ENCODE measurements at places on chromosomes 11 and 22.

- no peaks in the 10 kb centered on the region for H3K4me1 ChIP-seq
- no peaks in the 10 kb centered on the region for H3K36me3 ChIP-seq
- DNase-seq = peak; percentile 3
- H3K4me3 ChIP-seq = no peak overlapping the region
- H3K27ac ChIP-seq = no peak overlapping the region
These were observed 96.1 kb upstream of the THY1 start for GRCh38 chr11:119518746-119519730.

DNA sequence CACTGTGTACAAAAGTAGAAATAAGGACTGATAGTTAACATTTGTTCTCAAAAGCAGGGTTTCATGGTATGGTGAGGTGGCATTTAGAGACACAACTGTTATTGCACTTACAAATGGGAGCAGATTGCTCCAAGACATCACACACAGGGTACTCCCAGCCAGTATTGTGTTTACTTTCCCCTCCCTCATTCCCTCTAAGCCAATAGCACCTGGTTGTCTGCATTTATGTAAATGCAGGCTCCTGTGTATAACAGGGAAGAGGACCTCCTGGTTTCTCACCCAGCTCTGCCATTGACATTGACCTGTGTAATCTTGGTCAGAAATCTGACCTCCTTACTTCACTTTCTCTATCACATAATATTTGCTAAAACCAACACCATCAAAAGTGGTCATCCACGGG is 154.4 kb downstream of the NAV2 start:
- no peak overlapping the region for H3K4me3 ChIP-seq
- no peaks in the 10 kb centered on the region for H3K27me3 ChIP-seq
- no peaks in the 10 kb centered on the region for H3K4me1 ChIP-seq
- no peak for DNase-seq
- H3K27ac ChIP-seq = no peak overlapping the region

DNA sequence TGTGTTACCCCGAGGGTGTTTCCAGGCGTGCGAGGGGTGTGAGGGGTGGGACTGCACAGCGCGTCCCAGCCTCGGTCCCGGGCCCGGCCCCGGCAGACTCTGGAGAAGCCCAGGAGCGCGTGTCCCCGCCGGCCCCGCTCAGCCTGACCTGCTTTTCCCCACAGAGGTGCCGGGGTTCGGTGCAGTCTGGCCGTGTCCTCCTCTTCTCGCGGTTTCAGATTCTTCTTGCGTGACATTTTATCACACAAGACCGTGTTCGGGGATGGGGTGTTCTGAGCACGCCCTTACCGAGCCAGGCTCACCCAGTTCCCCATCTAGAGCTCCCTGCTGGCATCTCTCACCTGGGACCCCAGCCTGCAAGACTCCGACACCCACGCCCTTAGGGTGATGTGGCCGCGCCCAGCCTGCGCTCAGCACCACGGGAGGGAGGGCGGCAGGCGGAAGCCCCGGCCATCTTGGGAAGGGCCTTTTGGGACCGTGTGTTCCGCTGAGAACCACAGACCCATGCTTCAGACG is 775.6 kb downstream of the BRD1 start:
- H3K4me1 ChIP-seq = no peaks in the 10 kb centered on the region
- peak; percentile 74 for DNase-seq
- no peak overlapping the region for H3K27ac ChIP-seq
- peak overlapping the region; percentile 55 for H3K4me3 ChIP-seq
- H3K27me3 ChIP-seq = no peaks in the 10 kb centered on the region

DNA sequence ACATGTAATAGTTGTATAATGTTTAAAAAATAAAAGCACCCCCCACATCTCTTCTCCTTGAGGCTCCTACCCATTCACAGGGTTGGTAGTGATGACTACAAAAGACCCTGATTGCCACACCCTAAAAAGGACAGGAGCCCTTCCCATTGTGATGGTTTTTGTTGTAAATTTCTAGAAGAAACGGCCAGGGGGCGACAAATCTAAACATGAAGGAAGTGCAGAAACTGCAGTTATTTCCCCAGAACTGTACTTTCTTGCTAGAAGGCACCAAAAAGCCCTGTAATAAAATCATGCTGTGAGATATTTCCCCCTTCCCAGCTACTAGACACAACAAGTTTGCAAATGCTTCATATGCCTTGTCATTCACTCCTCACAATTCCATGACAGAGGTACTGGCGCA is 10.8 kb downstream of the PRR5L start:
- no peaks in the 10 kb centered on the region for H3K36me3 ChIP-seq
- no peaks in the 10 kb centered on the region for H3K4me1 ChIP-seq
- DNase-seq = no peak
- no peak overlapping the region for H3K4me3 ChIP-seq

DNA sequence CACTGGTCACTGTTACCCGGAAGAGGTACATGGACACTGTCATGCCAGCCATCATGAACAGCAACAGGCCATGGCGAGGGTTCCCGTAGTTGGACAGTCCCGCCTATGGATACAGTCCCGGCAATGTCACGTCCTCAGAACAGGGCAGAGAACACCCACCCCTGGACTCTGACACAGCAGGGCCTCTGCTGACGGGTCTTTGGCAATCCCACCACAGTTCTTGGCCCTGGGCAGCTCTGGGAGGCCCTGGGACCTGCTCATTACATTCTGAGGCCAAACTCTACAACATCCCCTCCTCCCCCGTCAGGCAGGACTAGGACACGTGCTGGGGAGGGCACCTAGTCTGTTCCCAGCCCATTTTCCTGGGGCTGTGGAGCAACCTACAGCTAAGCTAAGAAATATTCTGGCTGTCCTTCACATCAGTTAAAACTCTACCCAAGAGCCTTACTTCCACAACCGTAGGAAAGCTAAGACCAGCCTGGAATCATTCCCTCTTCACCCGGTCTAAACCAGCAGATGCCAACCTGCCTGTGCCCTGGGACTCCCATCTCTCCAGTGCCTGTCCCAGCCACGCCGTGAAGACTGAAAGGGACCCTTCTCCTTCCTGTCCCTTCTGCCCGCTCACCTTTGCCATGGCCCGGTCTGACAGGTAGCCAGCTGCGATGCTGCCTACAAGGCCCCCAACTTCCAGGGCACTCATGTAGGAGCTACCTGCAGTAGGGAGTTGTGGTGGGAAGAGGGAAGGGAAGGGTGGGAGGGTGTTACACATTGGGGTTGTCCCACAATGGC is 4.5 kb downstream of the SLC37A4 start:
- H3K36me3 ChIP-seq = peaks cover 9% of the 10 kb centered on the region
- DNase-seq = no peak
- peak overlapping the region; percentile 12 for H3K4me3 ChIP-seq
- peak overlapping the region; percentile 20 for H3K27ac ChIP-seq
- H3K4me1 ChIP-seq = peaks cover 50% of the 10 kb centered on the region

DNA sequence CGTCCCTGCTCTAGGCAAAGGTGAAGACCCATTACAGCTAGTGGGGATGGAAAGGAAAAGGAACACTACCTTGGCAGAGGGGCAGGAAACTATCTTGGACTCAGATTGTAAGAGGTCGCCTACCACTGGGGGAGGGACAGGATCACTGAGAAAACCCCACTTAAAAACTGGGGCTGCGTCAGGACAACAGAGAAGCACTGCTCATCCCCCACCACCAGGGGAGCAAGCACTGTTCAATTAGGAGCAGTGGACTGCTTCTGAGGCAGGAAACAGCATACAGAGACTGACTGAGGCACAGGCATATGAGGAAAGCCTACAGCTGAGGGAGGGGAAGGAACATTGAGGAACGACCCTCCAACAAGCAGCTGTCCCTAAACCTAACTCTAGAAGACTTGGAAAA is 20.8 kb upstream of the DLAT start:
- no peak overlapping the region for H3K27ac ChIP-seq
- no peaks in the 10 kb centered on the region for H3K4me1 ChIP-seq
- no peak overlapping the region for H3K4me3 ChIP-seq
- no peak for DNase-seq
- no peaks in the 10 kb centered on the region for H3K27me3 ChIP-seq
- H3K36me3 ChIP-seq = peaks cover 21% of the 10 kb centered on the region

GRCh38 chr11:33197915-33198727 is 36.8 kb upstream of the CSTF3 start:
- no peak for DNase-seq
- no peaks in the 10 kb centered on the region for H3K36me3 ChIP-seq
- no peaks in the 10 kb centered on the region for H3K27me3 ChIP-seq

DNA sequence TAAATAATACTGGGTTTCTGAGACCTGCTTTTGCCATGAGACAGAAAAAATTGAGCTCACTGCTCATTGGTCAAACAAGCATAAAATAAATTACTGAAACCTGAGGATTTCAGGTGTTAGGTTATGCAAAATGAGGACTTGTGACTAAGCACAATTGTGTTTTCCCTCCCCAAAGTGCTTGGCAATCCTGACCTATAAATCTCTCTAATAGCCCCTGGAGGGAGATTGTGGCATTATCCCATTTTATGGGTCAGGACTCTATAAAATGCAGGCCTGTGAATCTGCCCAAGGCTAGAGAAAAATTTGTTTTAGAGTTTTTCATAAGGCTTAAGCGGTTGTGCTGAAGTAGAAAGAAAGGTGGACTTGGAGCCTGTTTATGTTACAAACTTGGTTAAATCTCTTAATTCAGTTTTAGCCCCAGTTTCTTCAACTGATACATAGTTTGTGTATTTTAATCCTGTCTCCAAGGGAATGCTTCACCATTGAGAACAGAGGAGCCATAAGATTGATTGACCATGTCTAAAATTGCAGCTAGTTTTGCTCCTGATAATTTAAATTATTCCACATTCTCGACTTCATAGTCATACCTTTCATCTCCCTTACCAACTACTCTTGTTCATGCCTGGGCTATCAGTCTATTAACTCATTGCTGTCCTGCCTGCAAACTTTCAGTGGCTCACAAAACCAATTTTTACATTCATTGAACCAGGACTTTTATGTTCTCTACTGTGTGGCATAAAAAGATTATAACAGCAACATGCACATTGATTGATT is 63.6 kb upstream of the LRRC4C start:
- H3K27me3 ChIP-seq = no peaks in the 10 kb centered on the region
- no peaks in the 10 kb centered on the region for H3K4me1 ChIP-seq
- H3K27ac ChIP-seq = no peak overlapping the region
- no peak overlapping the region for H3K4me3 ChIP-seq
- no peak for DNase-seq
- no peaks in the 10 kb centered on the region for H3K36me3 ChIP-seq

GRCh38 chr11:67997475-67997921 is 6.4 kb downstream of the UNC93B1 start:
- peak; percentile 61 for DNase-seq
- H3K36me3 ChIP-seq = no peaks in the 10 kb centered on the region
- no peaks in the 10 kb centered on the region for H3K27me3 ChIP-seq
- H3K4me3 ChIP-seq = no peak overlapping the region
- no peak overlapping the region for H3K27ac ChIP-seq
- no peaks in the 10 kb centered on the region for H3K4me1 ChIP-seq

DNA sequence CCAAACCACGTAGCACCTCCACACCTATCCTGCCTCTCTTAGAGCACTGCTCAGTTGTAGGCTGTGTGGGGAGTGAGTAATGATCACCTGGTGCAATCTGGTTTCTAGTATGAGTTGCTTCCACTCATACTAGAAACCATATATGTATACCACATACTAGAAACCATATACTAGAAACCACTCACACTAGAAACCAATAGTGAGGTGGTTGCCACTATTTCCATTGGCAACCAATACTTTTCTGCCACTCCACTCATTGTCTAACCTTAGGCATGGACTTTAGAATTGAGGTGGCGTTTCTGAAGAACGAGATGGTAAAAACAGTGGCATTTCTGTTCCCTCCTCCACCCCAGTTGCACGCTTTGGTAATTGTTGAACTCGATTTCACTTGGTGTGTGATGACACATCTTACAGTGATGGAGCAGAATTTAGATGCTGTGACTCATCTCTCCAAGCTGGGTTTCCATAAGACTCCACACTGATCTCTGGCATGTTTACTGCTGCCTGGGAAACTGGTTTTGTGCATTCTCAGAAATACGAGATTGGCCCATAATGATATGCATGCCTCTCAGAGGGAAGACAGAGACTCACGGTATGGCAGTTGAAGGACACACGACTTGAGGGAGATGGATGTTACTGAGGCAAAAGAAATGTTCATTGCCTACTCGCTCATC is 82.9 kb downstream of the KIRREL3 start:
- no peaks in the 10 kb centered on the region for H3K4me1 ChIP-seq
- no peaks in the 10 kb centered on the region for H3K36me3 ChIP-seq
- no peak overlapping the region for H3K27ac ChIP-seq
- no peaks in the 10 kb centered on the region for H3K27me3 ChIP-seq
- no peak overlapping the region for H3K4me3 ChIP-seq

GRCh38 chr11:94750319-94751217 is 17.6 kb upstream of the AMOTL1 start:
- no peak overlapping the region for H3K27ac ChIP-seq
- H3K27me3 ChIP-seq = no peaks in the 10 kb centered on the region
- peaks cover 8% of the 10 kb centered on the region for H3K4me1 ChIP-seq
- no peak for DNase-seq
- no peak overlapping the region for H3K4me3 ChIP-seq
- no peaks in the 10 kb centered on the region for H3K36me3 ChIP-seq

DNA sequence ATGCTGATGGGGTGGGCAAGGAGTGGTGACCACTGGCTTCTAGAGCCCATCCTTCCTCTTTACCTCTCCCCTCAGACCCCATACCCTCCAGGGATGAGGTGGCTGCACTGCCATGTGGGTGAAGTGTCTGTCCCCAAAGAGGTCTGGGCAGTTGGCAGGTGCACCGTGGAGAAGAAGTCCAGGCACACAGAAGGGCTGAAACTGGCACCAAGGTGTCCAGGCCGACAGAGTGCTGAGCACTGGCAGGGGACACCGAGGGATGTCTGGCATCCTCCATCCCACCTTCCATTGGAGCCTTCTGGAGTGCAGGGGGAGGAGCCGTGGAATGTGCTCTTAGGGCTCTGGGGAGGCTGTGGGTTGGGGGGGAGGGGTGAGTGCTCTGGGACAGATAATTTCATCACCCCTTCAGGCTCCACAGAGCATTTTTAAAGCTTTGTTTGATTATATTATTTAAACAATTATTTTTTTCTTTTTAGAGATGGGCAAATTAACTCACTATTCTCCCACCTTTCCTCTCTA is 37.9 kb downstream of the PKNOX2 start:
- peaks cover 7% of the 10 kb centered on the region for H3K4me1 ChIP-seq
- H3K4me3 ChIP-seq = no peak overlapping the region
- no peak overlapping the region for H3K27ac ChIP-seq
- H3K27me3 ChIP-seq = no peaks in the 10 kb centered on the region

- peaks cover 7% of the 10 kb centered on the region for H3K4me1 ChIP-seq
- no peaks in the 10 kb centered on the region for H3K27me3 ChIP-seq
- H3K4me3 ChIP-seq = no peak overlapping the region
- no peak for DNase-seq
- no peak overlapping the region for H3K27ac ChIP-seq
These were observed 5.6 kb upstream of the SYT8 start for GRCh38 chr11:1829039-1829820.

GRCh38 chr11:107991868-107992414 is 16.8 kb upstream of the CUL5 start:
- no peaks in the 10 kb centered on the region for H3K36me3 ChIP-seq
- no peaks in the 10 kb centered on the region for H3K27me3 ChIP-seq
- no peak for DNase-seq
- H3K4me1 ChIP-seq = no peaks in the 10 kb centered on the region
- H3K4me3 ChIP-seq = no peak overlapping the region
- no peak overlapping the region for H3K27ac ChIP-seq

DNA sequence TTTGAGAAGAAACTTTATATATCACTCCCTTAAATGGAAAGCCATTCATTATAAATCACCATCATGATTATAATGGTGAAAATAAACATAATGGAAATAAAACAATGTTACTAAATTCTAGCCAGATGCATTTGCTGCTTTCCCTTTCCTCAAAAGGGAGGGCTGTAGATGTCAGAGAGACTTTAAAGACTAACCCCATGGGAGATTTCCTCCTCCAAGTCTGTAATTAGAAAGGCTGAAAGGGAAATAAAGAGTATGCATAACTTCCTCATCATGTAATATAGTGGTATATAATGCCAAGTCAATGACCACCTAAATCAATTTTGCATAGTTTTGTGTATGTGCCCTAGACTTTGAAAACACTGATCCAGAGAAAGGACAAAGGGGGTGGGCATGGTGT is 6.4 kb downstream of the CD6 start:
- no peaks in the 10 kb centered on the region for H3K36me3 ChIP-seq
- H3K4me1 ChIP-seq = no peaks in the 10 kb centered on the region
- no peak overlapping the region for H3K4me3 ChIP-seq
- no peak overlapping the region for H3K27ac ChIP-seq

Measured in kidney (tissue), 22 donors.